ENCODE measurements at places on chromosomes 12 and 14.

- no peak for DNase-seq
Observed at GRCh38 chr12:116590561-116590960, 31.4 kb downstream of the MAP1LC3B2 start.

DNA sequence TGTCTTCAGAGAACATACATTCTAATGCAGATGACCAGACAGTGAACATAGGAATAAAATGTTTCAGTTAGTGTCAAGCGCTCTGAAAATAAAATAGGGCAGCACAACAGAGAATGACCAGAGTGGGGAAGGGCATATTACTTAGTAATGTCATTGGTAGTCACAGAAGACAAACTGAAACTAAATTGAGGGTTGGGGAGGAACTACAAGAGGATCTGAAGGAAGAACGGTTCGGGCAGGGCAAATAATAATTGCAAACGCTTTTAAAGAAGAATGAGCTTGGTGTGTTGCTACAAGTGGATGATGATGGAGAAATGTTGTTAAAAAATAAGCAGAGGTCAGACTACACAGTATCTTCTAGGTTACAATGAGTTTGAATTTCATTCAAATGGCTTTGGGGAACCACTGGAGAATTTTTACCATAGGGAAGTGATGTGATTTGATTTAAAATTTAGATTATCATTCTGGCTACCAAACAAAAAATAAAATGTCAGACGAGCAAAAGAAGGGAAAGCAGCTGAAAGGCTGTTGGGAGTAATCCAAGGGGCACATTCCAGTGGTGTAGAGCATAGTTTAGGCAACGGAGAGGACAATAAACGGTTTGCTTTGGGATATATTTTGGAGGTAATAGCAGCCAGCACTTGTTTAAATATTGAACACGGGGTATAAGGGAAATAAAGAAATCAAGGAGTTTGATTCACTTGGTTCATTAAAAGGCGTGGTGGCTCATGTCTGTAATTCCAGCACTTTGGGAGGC lies 56.3 kb upstream of the SLC6A13 start:
- DNase-seq: no peak

- DNase-seq: no peak
Observed at GRCh38 chr12:46222636-46223035, 46.2 kb downstream of the SLC38A1 start.

DNA sequence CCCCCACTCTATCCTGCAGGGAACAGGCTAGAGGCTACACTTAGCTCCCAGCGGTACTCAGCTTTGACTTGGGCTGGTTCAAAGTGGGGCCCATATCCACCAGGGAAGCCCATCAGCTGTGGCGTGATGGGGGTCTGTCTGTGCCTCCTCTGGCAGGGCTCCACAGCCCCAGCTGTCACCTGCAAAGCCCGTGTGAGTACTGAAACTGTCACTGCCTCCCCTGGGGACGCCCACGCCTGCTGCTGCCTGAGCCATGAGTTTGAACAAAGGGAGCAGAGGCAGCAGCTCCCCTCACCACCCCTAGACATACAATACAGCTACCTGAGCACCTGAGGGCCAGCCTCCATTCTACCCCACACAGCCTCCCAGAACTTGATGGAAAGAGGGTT lies 5.0 kb downstream of the REM2 start:
- peak; percentile 69 for DNase-seq

GRCh38 chr14:71497645-71498086 lies 434.6 kb upstream of the RGS6 start:
- DNase-seq: peak; percentile 39

DNA sequence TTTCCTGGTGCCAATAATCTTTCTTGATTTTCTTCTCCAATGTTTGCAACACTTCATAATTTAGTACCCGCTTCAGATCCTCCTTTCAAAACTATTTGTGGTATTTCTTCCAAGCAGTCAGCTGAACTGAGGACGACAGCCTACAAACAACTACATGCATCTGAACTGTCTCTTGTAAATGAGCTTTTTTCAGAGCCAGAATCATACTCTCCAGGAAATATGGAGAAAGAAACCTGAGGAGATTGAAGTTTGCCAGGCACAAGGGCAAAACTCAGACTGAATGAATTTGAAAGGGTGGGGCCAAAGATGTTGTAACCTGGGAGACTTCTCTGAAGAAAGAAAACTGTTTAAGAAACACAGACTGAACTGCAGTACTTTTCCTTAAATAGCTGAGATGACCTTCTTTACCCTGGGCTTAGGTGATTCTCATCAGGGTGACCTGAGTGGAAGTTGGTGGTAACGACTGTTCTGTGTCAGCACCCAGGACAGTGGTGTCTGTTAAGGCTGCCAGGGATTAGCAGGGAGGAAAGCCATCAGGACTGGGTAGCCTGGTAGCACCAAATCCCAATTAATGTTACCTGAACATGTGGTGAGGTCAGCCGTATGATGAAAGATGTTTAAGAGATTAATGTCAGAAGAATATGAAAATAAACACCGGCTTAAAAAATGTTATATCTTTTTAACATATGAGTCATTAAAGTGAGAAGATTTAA lies 95.0 kb downstream of the TGFB3 start:
- no peak for DNase-seq

Measured in GM13977 (cell line).